Common myeloid progenitor, CD34-positive (primary cell): ENCODE measurements at places on chromosomes 16 and 17.

DNA sequence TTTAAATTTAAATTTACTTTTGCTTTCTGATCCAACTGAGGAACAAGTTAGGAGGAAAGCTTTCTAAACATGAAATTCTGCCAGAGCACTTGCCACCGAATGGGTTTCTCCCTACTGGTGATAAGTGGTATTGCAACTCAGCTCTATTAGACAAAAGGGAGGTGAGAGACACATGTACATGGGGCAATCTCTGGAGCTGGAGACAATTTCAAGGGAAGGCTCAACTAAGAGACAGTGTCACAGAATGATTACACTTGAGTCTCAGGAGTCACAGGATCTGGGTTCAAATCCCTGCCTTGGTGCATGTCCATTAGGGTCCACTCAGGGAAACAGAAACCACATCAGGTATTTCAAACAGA, 37.4 kb downstream of the SOCS1 start:
- no peak for DNase-seq

DNA sequence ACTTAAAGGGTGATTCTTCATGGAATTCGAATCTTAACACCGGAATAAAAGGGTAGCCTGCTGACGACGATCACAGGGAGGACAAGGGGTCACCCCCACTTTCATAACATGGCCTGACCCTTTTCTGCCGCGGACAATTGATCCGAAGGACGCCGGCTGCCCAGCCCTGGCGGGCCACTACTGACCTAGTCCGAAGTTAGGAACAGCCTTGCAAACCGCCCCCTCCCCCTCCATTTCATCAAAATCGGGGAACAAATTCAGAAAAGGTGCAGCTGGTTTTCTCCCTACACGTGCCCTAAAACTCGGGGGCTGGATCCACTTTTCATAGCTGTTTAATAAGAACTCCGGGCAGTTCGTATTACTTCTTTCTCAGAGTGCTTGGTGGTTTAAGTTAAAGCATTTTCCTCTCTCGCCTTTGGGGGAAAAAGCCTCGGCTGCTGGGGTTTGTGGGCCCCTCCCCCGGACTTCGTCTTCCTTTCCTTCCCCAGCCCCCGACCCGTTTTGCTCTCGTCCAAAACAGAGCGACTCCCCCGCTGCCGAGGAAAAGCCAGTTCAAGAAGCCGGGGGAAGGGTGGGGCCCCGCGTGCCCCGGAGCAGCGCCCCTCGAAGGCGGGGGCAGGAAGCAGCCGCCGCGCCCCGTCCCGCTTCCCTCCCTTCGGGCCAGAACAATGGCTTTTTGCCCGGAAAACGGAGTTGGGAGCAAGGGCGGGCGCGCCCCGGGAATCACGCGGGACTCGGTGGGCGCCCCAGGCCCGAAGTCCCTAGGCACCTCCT, 641 bp upstream of the CBX2 start:
- peak; percentile 82 for DNase-seq

DNA sequence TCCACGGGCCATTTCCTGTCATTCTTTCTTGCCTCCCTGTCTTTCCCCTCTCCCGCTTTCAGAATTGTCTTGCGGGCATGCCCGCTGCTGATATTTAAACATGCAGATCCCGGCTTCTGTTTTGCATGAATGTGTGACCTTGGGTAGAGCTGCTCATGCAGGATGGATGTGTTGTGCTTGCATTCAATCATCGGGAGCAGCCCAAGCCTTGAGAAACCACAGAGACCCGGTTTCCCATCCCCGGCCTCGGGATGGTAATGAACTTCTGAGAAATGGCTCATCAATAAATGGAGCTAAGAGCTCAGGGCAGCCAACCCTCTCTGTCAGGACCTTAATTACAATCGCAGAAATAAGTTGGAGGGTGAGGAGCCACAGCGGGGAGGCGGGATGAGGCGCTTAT, 303.7 kb upstream of the TNRC6C start:
- DNase-seq: no peak

GRCh38 chr17:43945074-43945829, 3.0 kb upstream of the PPY start:
- DNase-seq: no peak

GRCh38 chr17:48915459-48916282, 7.5 kb downstream of the UBE2Z start:
- DNase-seq: peak; percentile 60

- DNase-seq: no peak
Observed at GRCh38 chr17:44941712-44942331, 5.8 kb downstream of the KIF18B start.

- DNase-seq: no peak
Observed at GRCh38 chr16:85057948-85058347, 30.4 kb downstream of the KIAA0513 start.

- DNase-seq: peak; percentile 98
Observed at GRCh38 chr17:17663160-17664063, 17.8 kb upstream of the RAI1 start.

DNA sequence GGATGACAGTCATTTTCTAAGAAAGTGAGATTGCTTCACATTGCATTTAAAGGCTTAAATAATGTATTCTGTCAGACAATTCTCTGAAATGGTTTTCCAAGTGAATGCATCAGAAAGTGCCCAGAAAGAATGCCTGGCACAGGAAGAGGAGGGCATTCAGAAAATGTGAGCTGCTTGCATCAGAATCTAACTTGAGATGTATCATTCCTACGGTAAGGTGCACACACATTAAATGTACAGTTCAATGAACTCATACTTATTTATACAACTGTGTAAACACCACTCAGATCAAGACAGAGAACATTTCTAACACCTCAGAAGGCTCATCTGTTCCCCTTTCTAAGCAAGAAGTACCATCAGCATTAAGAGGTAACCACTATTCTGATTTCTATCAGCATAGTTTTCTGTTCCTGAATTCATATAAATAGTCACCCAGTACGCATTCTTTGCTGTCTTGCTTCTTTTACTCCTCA, 638.0 kb downstream of the MAF start:
- DNase-seq: no peak

DNA sequence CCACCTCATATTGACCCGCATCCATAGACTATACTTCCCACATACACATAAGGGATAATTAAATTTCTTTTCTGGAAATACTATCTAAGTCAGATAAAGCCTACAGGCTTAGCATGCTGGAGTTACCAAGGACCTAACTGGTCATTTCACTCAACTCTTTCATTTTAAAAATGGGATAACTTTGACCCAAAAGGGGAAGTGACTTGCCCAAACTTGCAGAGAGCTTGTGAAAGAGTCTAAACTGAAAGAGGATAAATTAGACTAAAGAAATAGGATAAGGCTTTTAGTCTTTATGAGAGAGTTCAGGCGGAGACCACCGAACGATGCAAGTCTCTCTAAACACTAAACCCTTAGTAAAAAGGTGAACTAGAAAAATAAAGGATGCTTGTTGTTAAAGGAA, 3.9 kb upstream of the KRT33A start:
- DNase-seq: peak; percentile 17

GRCh38 chr17:75856062-75856756, 1.1 kb upstream of the WBP2 start:
- no peak for DNase-seq

DNA sequence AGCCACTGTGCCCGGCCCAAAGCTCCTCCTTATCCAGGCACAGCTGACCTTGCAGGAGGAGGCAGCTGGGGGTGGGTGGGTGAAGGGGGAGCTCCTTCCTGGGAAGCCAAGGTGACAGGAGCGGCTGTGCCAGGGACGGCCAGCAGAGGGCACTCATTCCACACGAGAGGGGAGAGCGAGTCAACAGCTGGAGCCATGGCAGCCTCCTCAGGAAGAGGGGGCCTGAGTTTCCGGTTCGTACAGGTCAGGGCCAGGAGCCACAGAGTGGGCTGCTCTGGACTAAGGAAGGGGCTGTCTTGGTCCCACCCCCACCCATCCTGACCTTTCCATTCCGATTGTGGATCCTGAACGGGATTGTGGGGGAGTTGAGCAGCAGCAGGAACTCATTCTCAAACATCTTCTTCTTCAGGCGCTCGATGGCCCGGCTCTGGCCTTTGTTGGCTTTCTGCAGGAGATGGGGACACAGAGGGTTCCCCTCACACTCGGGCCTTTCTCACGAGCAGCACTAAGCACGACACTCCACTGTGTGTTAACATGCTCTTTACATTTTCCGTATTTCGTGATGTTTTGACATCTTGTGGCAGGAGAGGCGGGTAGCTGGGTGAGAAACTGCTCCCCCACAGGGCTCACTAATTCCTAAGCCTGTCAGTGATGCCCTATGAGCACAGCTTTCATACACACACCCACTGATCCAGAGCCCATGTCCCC, 61.6 kb downstream of the TIMM22 start:
- peak; percentile 20 for DNase-seq

GRCh38 chr16:68719993-68720489, 17.1 kb upstream of the CDH1 start:
- DNase-seq: no peak

- no peak for DNase-seq
Observed at GRCh38 chr17:44334727-44335126, 10.1 kb upstream of the SLC25A39 start.

DNA sequence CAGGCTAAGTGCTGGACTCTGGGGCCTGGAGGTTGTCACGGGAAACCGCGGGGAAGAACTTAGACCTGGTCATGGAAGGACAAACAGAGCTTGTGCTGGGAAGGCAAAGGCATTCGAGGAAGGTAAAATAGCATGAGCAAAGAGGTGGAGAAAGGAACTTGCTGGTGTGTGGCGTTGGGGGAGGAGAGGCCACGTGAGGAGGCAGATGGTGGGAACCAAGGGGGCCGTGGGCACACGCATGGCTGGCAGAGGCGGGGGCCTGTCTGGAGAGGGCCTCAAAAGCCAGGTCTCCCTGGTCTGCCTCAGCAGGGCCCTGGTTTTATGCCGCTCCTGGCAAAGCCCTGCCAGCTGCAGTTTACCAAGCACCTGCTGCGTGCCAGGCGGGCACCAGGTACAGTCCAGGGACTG, 15.3 kb downstream of the CORO7 start:
- no peak for DNase-seq
